HCT116 (cell line): ENCODE measurements at places on chromosomes 13 and 19. TPM values are rescaled to one million over a fixed set of nuclear protein-coding genes. Genes with fewer than 3 reads are reported as not detected.

TNFSF11 gene
- not detected for total RNA-seq

NLRP9 gene
- total RNA-seq = not detected

TYK2 gene
- total RNA-seq = 110 TPM

SYMPK gene
- 117 TPM for total RNA-seq

FGF21 gene
- 0.81 TPM for total RNA-seq
